ENCODE measurements at places on chromosomes 5 and 9.
A peak's percentile ranks its signal among the peaks of the same experiment; 100 is the strongest.

GRCh38 chr5:165139721-165140120, 1634.3 kb downstream of the MAT2B start:
- no peak for DNase-seq

DNA sequence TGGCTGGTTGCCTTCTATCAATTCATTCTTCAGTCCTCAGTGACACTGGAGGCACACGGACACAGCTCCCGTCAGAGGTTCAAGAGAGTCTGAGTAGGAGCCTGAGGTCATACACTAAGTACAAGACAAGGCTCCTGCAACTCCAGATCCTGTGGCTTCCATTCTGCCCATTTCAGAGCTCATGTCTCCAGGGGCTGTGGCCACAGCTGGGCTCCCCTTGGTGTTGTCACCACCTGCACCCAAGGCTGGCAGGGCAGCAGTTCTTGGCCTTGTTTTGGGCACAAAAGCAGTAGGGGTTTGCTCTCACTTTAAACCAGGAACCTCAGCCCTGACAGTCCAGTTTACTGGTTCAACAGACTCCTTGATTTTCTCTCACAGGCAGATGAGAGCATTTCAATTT, 189.6 kb downstream of the ICE1 start:
- no peak for DNase-seq

DNA sequence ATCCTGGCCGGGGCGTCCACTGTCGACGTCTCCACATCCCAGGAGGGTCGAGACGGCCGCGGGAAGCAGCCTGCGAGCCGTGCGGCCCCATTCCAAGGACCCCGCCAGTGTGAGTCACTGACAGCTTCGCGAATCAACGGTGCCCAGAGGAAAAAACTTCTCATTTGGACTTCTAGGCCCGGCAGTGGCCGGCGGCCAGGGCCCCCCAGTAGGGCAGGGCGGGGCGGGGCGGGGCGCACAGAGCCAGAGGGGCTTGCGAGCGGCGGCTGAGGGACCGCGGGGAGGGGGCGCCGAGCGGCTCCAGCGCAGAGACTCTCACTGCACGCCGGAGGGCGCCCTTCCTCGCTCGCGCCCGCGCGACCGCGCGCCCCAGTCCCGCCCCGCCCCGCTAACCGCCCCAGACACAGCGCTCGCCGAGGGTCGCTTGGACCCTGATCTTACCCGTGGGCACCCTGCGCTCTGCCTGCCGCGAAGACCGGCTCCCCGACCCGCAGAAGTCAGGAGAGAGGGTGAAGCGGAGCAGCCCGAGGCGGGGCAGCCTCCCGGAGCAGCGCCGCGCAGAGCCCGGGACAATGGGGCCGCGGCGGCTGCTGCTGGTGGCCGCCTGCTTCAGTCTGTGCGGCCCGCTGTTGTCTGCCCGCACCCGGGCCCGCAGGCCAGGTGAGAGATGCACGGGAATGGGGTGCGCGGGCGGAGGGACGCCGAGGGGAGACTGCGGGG, at the start of gene F2R:
TSS of gene F2R (plus strand) at position 391 of the 720 bp plus-strand sequence. CDS start at position 573, 182 bp downstream.
- DNase-seq, result peak; percentile 45

GRCh38 chr9:136338511-136338910, 11.2 kb downstream of the GPSM1 start:
- no peak for DNase-seq

DNA sequence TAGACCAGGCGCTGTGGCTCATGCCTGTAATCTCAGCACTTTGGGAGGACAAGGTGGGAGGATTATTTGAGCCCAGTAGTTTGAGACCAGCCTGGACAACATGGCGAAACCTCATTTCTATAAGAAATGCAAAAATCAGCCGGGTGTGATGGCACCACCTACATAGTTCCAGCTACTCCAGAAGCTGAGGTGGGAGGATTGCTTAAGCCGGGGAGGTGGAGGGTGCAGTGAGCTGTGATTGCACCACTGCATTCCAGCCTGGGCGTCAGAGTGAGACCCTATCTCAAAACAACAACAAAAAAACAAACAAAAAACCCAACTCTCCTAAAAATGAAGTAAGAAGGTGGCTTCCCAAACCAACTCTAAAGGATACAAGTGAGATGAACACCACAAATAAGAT, 23.0 kb downstream of the IARS1 start:
- DNase-seq, result no peak

- DNase-seq, result no peak
Observed at GRCh38 chr5:9971301-9971700, 278.4 kb downstream of the ATPSCKMT start.

- DNase-seq, result no peak
Observed at GRCh38 chr5:959581-960531, 48.7 kb upstream of the NKD2 start.

- no peak for DNase-seq
Observed at GRCh38 chr9:126942399-126942798, 27.8 kb downstream of the RALGPS1 start.

GRCh38 chr9:106107716-106108115, 413.4 kb downstream of the TMEM38B start:
- DNase-seq, result no peak

GRCh38 chr9:110192531-110193261, 15.3 kb downstream of the C9orf152 start:
- DNase-seq, result no peak

- DNase-seq, result no peak
Observed at GRCh38 chr9:114460513-114461199, 44.6 kb downstream of the WHRN start.

GRCh38 chr5:159645179-159645846, 271.0 kb upstream of the ADRA1B start:
- DNase-seq, result no peak

DNA sequence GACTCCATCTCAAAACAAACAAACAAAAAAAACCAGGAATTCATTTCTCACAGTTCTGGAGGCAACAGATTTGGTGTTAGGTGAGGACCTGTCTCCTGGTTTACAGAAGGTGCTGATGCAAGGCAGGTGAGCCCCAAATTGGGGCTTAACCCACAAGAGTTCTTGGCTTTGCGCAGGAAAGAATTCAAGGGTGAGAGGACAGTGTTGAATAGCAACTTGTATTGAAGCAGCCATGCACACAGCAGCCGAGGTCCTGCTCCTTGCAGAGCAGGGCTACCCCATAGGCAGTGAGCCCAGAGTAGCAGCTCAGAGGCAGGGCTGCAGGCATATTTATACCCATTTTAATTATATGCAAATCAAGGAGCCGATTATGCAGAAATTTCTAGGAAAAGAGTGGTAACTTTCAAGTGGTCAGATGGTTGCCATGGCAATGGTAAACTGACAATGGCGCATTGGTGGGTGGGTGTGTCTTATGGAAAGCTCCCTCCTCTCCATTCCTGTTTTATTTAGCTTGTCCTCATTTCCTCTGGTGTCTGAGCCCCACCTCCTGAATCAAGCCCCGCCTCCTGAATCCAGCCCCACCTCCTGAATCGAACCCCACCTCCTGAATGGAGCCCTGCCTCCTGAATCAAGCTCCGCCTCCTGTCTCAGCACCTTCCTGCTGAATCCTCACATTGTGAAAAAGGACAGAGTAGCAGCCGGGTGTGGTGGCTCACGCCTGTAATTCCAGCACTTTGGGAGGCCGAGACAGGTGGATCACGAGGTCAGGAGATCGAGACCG, 34.5 kb upstream of the COL5A1 start:
- no peak for DNase-seq

- no peak for DNase-seq
Observed at GRCh38 chr9:90972057-90972456, 170.4 kb downstream of the SYK start.

DNA sequence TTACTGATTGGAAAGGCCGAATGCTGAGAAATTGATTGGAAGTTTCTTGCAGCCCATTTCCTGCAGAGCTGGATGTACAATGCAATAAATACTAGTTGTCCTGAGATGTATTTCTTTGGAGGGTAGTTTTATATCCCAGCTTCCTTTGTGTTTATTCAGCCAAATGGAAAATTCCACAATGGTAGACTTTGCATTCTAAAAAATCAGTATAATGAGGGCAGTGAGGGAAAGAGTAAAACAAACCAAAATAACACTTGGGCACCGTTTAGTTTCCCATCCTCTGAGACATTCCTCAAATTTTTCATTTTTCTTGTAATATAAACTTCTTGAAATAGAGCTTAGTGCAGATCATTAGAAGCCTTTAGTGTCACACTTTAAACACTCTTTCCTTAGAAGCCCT, 379.4 kb downstream of the EBF1 start:
- DNase-seq, result no peak

DNA sequence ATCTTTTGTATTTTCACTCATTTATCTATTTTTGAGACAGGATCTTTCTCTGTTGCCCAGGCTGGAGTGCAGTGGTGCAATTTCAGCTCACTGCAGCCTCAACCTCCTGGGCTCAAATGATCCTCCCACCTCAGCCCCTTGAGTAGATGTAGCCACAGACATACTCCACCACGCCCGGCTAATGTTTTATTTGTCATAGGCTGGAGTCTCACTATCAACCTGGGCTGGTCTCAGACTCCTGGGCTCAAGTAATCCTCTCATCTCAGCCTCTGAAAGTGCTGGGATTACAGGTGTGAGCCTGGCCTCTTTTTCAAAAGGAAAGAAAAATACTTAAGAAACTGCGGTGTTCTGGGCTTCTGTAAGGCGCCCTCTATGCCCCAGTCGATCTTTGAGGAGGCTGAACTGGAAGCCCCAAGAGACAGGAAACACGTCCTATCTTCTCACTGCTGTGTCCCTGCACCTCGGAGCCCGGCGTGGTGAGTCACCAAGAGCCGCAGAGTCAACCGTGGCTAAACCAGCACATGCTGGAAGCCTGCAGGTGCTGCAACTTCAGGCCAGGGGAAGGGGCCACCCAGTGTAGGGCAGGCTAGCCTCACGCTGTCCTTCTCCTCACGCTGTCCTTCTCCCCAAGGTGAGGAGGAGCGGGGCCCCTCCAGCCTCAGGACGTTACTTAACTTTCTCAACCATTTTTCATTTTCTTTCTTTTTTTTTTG, 15.2 kb upstream of the LHX3 start:
- DNase-seq, result peak; percentile 17

GRCh38 chr5:153491856-153492255, 1.4 kb downstream of the GRIA1 start:
- DNase-seq, result no peak

- DNase-seq, result no peak
Observed at GRCh38 chr9:85258823-85259370, 482.9 kb downstream of the AGTPBP1 start.

DNA sequence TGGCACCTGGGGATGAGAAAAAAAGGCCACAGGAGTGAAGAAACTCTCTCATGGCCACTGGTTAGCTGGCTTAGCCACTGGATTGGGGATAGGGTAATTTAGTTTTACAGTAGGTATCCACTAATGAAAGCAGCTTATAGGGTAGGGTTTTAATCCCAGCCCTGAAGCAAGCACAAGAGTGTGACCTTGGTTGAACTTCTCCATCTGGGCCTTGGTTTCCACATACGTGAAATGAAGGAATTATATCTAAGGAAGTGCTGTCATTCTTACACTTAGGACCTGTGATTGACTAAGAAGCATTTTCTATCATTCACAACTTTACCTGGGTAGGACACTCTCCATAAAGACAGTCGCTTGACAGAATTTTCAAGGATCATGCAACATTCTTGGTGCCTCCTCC, 49.6 kb downstream of the FAT2 start:
- no peak for DNase-seq

GRCh38 chr9:126230692-126231091, 95.9 kb upstream of the MVB12B start:
- no peak for DNase-seq

DNA sequence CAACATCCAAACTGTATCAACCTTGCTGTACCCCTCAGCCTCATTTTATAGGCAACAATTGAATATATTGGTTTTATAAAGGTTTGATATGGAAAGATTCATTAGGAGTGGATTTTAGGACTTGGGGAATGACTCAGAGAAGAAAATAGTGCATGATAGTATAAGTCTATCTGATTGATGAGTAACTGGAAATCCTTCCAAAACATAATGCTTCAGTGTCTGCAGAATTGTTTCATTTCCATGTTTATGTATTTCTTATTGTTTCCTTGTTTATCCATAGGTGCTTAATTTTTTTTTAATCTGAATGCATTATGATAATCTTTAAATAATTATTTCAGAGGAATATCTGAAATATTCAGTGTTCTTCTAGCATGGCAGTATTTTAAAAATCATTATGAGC, 12.6 kb downstream of the JAK2 start:
- no peak for DNase-seq

GRCh38 chr9:112063151-112063550, 111.9 kb downstream of the SUSD1 start:
- no peak for DNase-seq

- no peak for DNase-seq
Observed at GRCh38 chr9:76213751-76214150, 180.5 kb downstream of the RFK start.

- DNase-seq, result no peak
Observed at GRCh38 chr9:93258818-93259489, 75.0 kb downstream of the WNK2 start.

GRCh38 chr9:111483858-111484571, at the start of gene ECPAS:
Gene ECPAS (minus strand): TSS chr9:111484383. CDS start chr9:111472918, 11,465 bp downstream.
- peak; percentile 26 for DNase-seq

GRCh38 chr5:128895122-128895521, 70.2 kb upstream of the SLC27A6 start:
- no peak for DNase-seq

All from activated T-helper 1 cell treated with anti-CD3 and anti-CD28 coated beads, Interleukin-2, amount 50 U/mL, for 16 hours (primary cell).